ENCODE measurements at places on chromosomes 4 and X. TPM values are rescaled to one million over a fixed set of nuclear protein-coding genes. Genes with fewer than 3 reads are reported as not detected.

The PCYT1B gene
- 0.92 TPM for total RNA-seq

The EGFL6 gene
- not detected for total RNA-seq

The RTL3 gene
- total RNA-seq = 0.05 TPM

The MID2 gene
- 11.9 TPM for total RNA-seq

The NMU gene
- total RNA-seq = not detected

The DCLK2 gene
- 10.1 TPM for total RNA-seq

The GAGE2A gene
- not detected for total RNA-seq

The FGFBP2 gene
- not detected for total RNA-seq

The IBSP gene
- not detected for total RNA-seq

The HTR2C gene
- not detected for total RNA-seq

The SLITRK2 gene
- not detected for total RNA-seq
